Activated T-helper 2 cell treated with anti-CD3 and anti-CD28 coated beads, Interferon-gamma antibody, Interleukin-2, Interleukin-4, amounts not matched to agents 10 μg/mL and 5 μg/mL and 100 μg/mL, durations not matched to agents 14 hours and 24 hours and 36 hours (primary cell): ENCODE measurements at places on chromosomes 5 and 9. TPM values are rescaled to one million over a fixed set of nuclear protein-coding genes. Genes with fewer than 3 reads are reported as not detected.

The FAM221B gene
- not detected in 2 replicates for total RNA-seq

The ACTBL2 gene
- not detected in 2 replicates for total RNA-seq

The FOXD4L6 gene
- 0.18 TPM in 1 of 2 replicates, not detected in the other for total RNA-seq

The FAT2 gene
- total RNA-seq: under 0.01 TPM in 1 of 2 replicates, not detected in the other

The EIF4E1B gene
- not detected in 2 replicates for total RNA-seq

The C5orf34 gene
- total RNA-seq: 6.3 and 8.3 TPM in 2 replicates

The CCL19 gene
- not detected in 2 replicates for total RNA-seq

The PRRX2 gene
- total RNA-seq: 5.0 and 5.1 TPM in 2 replicates

The RAB14 gene
- total RNA-seq: 62.0 and 63.2 TPM in 2 replicates

The TTC33 gene
- 29.0 and 29.3 TPM in 2 replicates for total RNA-seq

The AK8 gene
- total RNA-seq: not detected in 2 replicates

The IL3 gene
- total RNA-seq: 140 and 142 TPM in 2 replicates

The SPATA31D4 gene
- not detected in 2 replicates for total RNA-seq

The SET gene
- 749 and 756 TPM in 2 replicates for total RNA-seq

The BRD9 gene
- 72.9 and 73.2 TPM in 2 replicates for total RNA-seq

The GFRA3 gene
- total RNA-seq: 0.16 and 0.32 TPM in 2 replicates

The PCDHGA6 gene
- 0.48 and 0.55 TPM in 2 replicates for total RNA-seq

The SGCD gene
- not detected in 2 replicates for total RNA-seq

The CCDC187 gene
- total RNA-seq: 0.02 TPM in 1 of 2 replicates, not detected in the other

The DIPK1B gene
- 3.1 and 3.4 TPM in 2 replicates for total RNA-seq

The GARIN3 gene
- total RNA-seq: 0.23 and 0.30 TPM in 2 replicates
